Stimulated activated CD4-positive, alpha-beta T cell treated with anti-CD3 and anti-CD28 coated beads, Interleukin-12 subunit alpha, Interleukin-12 subunit beta, amount 100 ng/mL, for 4 hours (primary cell): ENCODE measurements at places on chromosomes 2 and 18.

DNA sequence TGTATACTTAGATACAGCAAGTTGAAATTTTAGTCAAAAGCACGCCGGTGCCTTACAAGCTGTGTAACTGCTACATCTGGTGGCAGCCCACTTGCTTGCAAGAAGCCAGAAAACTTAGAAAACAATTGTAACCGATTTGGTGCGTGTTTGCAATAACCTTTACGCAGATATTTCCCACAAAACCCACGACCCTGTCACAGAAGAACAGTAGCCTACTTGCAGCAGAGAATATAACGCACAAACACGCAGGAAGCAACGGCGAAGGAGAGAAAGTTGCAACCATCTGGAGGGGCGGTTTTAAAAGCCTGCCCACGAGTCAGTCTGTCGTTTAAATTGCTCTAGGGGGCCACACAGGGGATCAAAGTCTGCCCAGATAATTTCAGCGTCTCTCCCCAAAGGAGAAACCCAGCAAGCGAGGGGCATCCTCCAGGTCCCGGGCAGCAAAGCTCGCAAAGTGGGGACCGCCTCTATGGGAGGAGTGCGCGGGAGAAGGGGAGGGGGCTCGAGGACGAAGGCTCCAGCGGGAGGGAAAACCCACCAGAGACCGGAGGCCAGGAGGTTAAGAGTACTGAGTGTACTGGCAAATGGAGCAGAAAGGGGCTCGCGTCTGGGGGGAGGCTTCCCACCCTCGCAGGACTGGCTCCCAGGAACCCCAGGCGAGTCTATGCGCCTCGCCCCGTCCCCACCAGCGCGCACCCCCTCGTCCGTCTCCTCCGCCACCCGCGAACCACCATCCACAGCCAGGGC lies 1.1 kb downstream of the TLK1 start:
- peak; percentile 38 for DNase-seq

DNA sequence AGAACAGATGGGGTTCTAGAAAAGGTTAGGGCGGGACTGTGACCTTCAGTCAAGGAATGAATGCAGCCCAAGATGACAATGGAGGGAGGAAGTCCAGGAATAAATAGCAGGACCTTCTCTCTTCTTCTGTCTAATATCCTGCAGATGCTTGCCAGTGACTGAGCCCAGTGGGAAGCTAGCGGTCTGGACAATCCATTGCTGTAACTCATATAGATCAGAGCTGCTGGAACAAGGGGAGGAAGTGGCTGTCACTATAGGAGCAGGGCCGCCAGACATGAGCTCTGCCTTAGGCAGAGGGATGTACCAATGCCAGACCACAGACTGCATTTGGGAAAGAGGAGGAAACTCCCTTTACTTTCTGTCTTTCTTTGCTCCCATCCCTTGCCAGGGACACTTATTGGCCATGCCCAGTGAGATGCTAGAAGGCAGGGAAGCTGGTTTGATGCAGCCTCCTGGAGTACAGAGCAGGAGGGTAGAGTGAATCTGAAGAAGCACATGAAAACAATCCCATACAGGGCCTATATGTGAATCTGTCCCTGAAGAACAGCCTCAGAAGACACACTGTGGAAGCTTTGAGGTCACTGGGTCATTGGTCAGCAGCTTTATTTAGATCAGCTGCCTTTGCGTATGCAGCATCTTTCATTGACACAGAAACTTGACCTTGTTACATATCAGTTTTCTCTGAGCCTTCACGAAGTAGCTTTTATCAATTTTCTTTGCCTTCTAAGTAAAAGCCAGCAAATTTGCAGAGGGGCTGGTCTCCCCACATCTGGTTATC lies 65.4 kb downstream of the CCDC85A start:
- no peak for DNase-seq

GRCh38 chr18:45320724-45321123 lies 294.6 kb upstream of the SLC14A2 start:
- DNase-seq = no peak

GRCh38 chr2:127032621-127033020 lies 74.3 kb downstream of the BIN1 start:
- DNase-seq = no peak

DNA sequence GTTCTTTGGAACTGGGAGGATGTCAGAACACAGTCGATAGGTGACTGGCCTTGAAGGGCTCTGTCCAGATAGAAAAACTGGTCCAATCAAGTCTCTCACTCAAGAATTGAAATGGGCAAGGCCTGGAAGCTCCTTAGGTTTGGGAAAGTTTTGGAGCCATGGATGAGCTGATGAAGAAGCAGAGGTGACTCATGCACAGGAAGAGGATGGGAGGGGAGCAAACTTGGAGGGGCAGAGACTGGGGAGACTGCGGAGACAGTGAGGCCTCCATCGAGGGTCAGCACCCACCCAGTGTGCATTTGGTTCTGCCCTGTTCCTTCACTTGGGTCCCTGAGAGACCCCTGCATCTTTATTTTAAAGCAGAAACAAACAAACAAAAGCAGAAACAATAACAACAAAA lies 41.1 kb downstream of the SOWAHC start:
- no peak for DNase-seq

DNA sequence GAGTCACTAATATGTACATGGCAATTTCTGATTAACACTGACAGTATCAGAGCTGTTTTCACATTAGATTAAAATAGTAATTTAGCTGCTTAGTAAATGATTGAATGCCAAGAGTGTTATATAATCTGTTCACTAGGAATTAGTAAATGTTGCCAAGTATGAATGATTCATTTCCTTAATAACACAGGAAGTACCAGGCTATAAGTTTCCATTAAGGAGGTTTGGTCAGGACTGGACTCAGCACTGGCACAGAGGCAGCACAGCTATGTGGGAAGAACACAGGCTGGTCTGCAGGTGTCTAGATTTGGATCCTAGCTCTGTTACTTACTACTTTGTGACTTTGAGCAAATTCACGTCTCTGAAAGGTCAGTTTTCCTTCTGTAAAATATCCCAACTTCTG lies 97.2 kb downstream of the TDRD15 start:
- DNase-seq = no peak
